ENCODE measurements at places on chromosomes 1 and 21. TPM values are rescaled to one million over a fixed set of nuclear protein-coding genes. Genes with fewer than 3 reads are reported as not detected.

DNA sequence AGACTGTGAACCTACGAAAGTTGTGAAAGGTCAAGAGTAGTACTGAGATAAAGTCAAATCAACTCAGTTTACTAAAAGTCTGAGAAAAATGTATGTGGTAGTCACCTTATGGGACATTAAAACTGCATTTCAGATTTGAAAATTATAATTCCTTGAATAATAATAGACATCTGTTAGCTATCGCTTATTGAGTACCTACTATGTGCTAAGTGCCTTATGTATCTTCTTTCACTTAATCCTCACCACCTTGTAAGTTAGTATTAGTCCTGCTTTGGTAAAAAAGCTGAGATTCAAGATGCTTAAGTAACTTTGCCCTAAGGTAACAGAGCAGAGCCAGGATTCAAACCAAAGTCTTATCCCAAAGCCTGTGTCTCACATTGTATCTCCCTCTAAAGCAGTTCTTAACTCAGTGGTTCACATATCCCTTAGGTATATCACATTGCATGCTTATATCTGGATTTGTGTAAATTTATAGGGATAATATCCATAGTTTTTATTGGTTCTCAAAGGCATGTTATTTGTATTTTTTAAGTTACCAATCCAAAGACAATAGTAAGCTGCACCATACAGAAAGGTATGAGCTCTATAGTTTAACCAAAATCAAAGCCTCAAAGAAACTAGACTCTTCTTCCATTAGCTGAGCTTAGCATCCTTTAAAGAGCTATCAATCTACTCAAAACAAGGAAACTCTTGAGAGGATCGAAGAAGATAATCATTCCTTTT lies 865 bp downstream of the PIGC start:
- no peaks in the 10 kb centered on the region for H3K27me3 ChIP-seq
- H3K27ac ChIP-seq: peak overlapping the region; percentile 62
- no peaks in the 10 kb centered on the region for H3K36me3 ChIP-seq
- no peak for DNase-seq

The SYNC gene
- 5.7 TPM for total RNA-seq

DNA sequence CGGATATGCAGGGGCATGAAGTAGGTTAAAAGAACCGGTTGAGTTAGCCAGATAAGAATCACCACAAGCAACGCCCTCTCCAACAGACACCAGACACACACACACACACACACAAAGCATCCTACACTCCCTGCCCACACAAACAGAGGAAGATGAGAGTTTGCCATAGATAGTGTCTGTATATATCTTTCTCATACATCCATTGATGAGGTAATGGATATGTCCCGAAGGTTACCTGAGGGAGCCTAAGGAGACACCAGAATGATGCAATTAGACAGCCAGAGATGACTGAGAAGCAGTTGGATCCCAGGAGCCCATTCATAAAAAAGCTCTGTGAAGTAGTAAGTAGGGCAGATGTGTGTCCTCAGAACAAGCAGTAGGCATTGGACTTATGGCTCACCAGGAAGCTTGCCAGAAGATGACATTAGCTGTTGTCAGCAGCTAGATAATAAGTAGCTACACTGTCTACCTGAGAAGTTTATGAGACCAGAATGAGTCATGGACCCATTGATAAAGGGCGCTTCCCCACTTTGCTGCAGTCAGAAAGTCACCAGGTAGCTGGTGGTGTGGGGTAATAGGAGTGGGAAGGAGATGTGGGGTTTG lies 247.0 kb downstream of the KCNT2 start:
- H3K27ac ChIP-seq: no peak overlapping the region
- no peak for DNase-seq
- H3K27me3 ChIP-seq: no peaks in the 10 kb centered on the region
- no peaks in the 10 kb centered on the region for H3K4me1 ChIP-seq
- H3K36me3 ChIP-seq: no peaks in the 10 kb centered on the region

The TMEM200B gene
- total RNA-seq: 3.1 TPM

The BMP8B gene
- total RNA-seq: 0.22 TPM

GRCh38 chr1:92409946-92410549 lies 76.7 kb downstream of the GFI1 start:
- H3K27me3 ChIP-seq: no peaks in the 10 kb centered on the region
- no peaks in the 10 kb centered on the region for H3K4me1 ChIP-seq
- no peaks in the 10 kb centered on the region for H3K36me3 ChIP-seq
- H3K4me3 ChIP-seq: no peak overlapping the region
- no peak overlapping the region for H3K27ac ChIP-seq
- DNase-seq: no peak

GRCh38 chr1:201136355-201137023 lies 9.5 kb upstream of the ASCL5 start:
- H3K4me3 ChIP-seq: no peak overlapping the region
- H3K27me3 ChIP-seq: no peaks in the 10 kb centered on the region
- peak overlapping the region; percentile 75 for H3K27ac ChIP-seq
- H3K4me1 ChIP-seq: peaks cover 27% of the 10 kb centered on the region
- DNase-seq: no peak
- H3K36me3 ChIP-seq: peaks cover 32% of the 10 kb centered on the region

The F5 gene
- total RNA-seq: not detected

DNA sequence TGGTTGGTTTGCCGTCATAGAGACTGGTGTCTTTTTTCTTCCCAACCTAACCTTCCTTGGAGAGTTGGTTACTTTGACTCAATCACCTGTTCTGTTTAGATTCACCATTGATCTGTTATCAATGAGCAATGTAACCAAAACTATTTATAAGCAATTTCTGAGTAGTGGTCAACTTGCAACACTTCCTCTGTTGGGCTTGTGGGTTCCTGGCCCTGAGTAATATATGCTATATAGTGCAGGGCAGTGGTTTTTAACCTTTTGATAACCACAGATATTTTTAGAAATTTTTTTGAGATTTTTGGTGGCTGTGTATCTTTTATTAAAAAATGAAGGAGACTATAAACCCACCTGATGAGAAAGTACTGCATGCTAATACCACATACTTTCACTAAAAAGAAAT lies 9.4 kb upstream of the XCL1 start:
- H3K36me3 ChIP-seq: no peaks in the 10 kb centered on the region
- DNase-seq: no peak
- H3K27me3 ChIP-seq: no peaks in the 10 kb centered on the region
- H3K27ac ChIP-seq: no peak overlapping the region
- H3K4me1 ChIP-seq: no peaks in the 10 kb centered on the region
- H3K4me3 ChIP-seq: no peak overlapping the region

- no peaks in the 10 kb centered on the region for H3K4me1 ChIP-seq
- H3K4me3 ChIP-seq: no peak overlapping the region
- no peak overlapping the region for H3K27ac ChIP-seq
- H3K36me3 ChIP-seq: no peaks in the 10 kb centered on the region
Observed at GRCh38 chr1:1419363-1419812, 1.7 kb downstream of the ANKRD65 start.

The SLAMF7 gene
- not detected for total RNA-seq

- H3K27ac ChIP-seq: no peak overlapping the region
- no peak overlapping the region for H3K4me3 ChIP-seq
- H3K36me3 ChIP-seq: no peaks in the 10 kb centered on the region
- peaks cover 16% of the 10 kb centered on the region for H3K4me1 ChIP-seq
- H3K27me3 ChIP-seq: no peaks in the 10 kb centered on the region
Observed at GRCh38 chr1:59317780-59318179, 20.9 kb downstream of the FGGY start.

- H3K4me3 ChIP-seq: no peak overlapping the region
- peaks cover 20% of the 10 kb centered on the region for H3K4me1 ChIP-seq
- no peak for DNase-seq
- no peaks in the 10 kb centered on the region for H3K36me3 ChIP-seq
- no peak overlapping the region for H3K27ac ChIP-seq
Observed at GRCh38 chr21:45030682-45031570, 43.5 kb upstream of the ADARB1 start.

DNA sequence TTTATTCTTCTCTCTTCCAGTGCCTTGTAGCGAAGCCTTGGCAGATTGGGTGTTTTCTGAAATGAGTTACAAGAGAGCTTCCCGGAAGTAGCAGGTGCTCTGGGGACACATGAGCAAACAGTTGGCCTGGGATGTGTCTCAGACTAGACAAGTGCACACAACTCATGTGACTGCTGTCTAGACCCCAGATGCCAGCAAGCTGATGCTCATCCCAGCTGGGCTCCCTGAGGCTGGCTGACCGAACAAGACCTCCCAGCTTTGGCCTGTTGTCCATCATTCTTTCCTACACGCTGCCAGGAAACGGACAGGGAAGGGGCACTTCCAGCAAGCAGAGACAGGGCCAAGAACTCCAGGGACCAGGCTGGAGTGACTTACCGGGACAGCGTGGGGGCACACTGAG lies 18.7 kb upstream of the CSF1 start:
- no peak overlapping the region for H3K27ac ChIP-seq
- no peak for DNase-seq
- no peaks in the 10 kb centered on the region for H3K27me3 ChIP-seq
- H3K4me3 ChIP-seq: no peak overlapping the region

DNA sequence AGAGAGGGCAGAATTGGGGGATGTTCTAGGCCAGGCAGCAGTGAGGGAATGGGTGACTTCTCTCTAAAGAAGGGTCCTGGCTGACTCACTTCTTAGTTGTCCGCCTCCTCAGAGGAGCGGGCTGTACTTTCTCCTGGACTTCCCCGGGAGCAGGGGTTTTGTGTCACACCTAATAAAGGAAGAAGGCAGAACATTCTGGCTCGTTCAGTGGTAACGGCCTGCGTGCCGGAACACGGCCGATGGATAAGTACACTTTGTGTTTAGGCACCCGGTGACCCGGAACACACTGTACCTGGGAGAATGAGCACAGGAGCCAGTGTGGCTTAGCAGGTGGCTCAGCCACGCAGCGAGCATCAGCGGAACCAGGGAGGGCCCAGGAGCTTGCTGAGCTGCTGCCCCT lies 84.7 kb downstream of the FBXO2 start:
- H3K27ac ChIP-seq: no peak overlapping the region
- H3K36me3 ChIP-seq: no peaks in the 10 kb centered on the region
- no peaks in the 10 kb centered on the region for H3K4me1 ChIP-seq
- no peak for DNase-seq
- no peaks in the 10 kb centered on the region for H3K27me3 ChIP-seq

DNA sequence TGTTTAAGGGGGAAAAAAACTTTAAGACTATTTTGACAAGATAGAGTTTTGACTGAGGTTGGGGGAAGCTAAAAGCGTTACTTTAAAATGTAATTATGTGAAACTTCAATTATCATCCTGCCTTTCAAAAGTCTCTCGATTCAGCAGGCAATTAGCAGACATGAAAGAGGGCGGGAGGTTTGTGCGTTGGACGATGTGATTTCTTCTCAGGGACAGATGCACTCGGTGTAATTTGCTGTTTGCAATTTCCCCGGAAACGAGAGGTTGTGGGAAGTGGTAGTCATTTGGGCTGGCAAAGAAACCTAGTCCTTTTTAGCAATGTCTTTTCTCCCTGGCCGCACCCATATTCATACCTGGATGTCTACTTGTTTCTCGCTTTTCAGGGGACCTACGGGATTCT lies 27.1 kb downstream of the KAZN start:
- H3K4me3 ChIP-seq: no peak overlapping the region
- no peaks in the 10 kb centered on the region for H3K36me3 ChIP-seq
- H3K27me3 ChIP-seq: no peaks in the 10 kb centered on the region
- H3K4me1 ChIP-seq: no peaks in the 10 kb centered on the region
- no peak overlapping the region for H3K27ac ChIP-seq

GRCh38 chr1:53308506-53308905 lies 19.4 kb downstream of the LRP8 start:
- no peaks in the 10 kb centered on the region for H3K36me3 ChIP-seq
- no peak overlapping the region for H3K4me3 ChIP-seq
- H3K27me3 ChIP-seq: no peaks in the 10 kb centered on the region
- H3K4me1 ChIP-seq: no peaks in the 10 kb centered on the region
- no peak overlapping the region for H3K27ac ChIP-seq

GRCh38 chr1:24111996-24112779 lies at the start of gene MYOM3:
MYOM3 (minus strand) TSS chr1:24112135; CDS start chr1:24108636, 3,499 bp downstream.
- peak; percentile 60 for DNase-seq
- no peaks in the 10 kb centered on the region for H3K36me3 ChIP-seq
- no peaks in the 10 kb centered on the region for H3K27me3 ChIP-seq
- no peak within 1 kb of the TSS for H3K4me3 ChIP-seq
- H3K4me1 ChIP-seq: no peaks in the 10 kb centered on the region

The SPRR4 gene
- not detected for total RNA-seq

GRCh38 chr1:33397994-33398393 lies 32.9 kb downstream of the PHC2 start:
- no peaks in the 10 kb centered on the region for H3K36me3 ChIP-seq
- H3K27ac ChIP-seq: no peak overlapping the region
- no peak overlapping the region for H3K4me3 ChIP-seq
- H3K27me3 ChIP-seq: no peaks in the 10 kb centered on the region
- no peak for DNase-seq
- peaks cover 15% of the 10 kb centered on the region for H3K4me1 ChIP-seq

DNA sequence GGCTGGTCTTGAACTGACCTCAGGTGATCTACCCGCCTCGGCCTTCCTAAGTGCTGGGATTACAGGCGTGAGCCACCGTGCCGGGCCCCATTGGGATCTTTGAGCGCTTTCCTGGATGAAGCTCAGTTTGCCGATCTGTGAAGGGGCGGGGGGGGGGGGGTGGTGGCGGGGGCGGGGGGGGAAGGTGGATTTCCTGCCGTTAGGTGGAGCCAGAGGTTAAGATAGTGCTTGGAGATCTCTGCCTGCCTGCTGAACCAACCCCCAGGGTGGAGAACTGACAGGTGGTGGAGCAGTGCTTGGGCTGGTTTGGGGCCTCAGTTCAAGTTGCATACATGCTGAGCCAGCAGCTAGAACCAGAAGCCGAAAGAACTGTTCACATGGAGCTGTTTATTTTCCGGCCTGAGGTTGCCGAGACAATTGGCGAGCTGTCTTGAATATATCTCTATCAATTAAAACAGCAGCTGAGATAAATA lies 1.7 kb downstream of the TMCC2 start:
- H3K36me3 ChIP-seq: no peaks in the 10 kb centered on the region
- H3K4me3 ChIP-seq: peak overlapping the region; percentile 49
- DNase-seq: peak; percentile 72

GRCh38 chr1:107920561-107920960 lies 44.4 kb downstream of the VAV3 start:
- H3K36me3 ChIP-seq: no peaks in the 10 kb centered on the region
- H3K27me3 ChIP-seq: no peaks in the 10 kb centered on the region
- DNase-seq: no peak
- H3K27ac ChIP-seq: no peak overlapping the region

- H3K27ac ChIP-seq: no peak overlapping the region
- no peaks in the 10 kb centered on the region for H3K27me3 ChIP-seq
- no peaks in the 10 kb centered on the region for H3K36me3 ChIP-seq
- H3K4me3 ChIP-seq: no peak overlapping the region
- H3K4me1 ChIP-seq: no peaks in the 10 kb centered on the region
- DNase-seq: no peak
Observed at GRCh38 chr1:18285538-18285924, 177.9 kb downstream of the IGSF21 start.

The PCBP3 gene
- 10.2 TPM for total RNA-seq

DNA sequence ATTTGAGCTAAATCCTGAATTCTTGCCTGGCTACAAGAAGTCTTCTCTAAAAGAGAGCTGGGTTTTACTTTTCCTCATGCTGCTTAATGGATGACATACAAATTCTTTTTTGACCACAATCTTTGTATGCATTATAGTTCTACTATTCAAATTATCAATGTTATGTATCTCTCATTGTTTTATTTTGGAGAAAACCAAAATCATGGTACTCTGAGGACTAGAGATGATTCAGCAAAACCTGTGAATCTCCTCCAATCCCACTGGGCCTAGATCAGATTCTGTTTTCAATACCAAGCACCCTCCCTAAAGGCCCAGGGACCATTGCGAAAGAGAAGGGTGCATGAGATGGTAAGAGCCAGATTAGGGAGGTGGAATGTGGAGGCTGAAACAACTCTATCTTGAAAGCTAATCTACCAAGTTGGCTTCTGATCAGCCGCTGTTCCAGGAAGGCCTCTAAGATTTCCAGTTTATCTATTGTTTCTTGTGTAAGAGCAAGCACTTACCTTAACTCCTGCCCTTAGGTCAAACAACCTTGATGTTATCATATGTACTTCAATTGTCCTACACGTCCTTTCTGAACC lies 547.2 kb downstream of the PLPP3 start:
- no peak overlapping the region for H3K27ac ChIP-seq
- no peak overlapping the region for H3K4me3 ChIP-seq
- no peaks in the 10 kb centered on the region for H3K36me3 ChIP-seq
- no peaks in the 10 kb centered on the region for H3K27me3 ChIP-seq

All from adrenal gland (tissue), 19 donors.